ENCODE measurements at places on chromosomes 3 and 15. TPM values are rescaled to one million over a fixed set of nuclear protein-coding genes. Genes with fewer than 3 reads are reported as not detected.

GRCh38 chr3:195548501-195548900 is 5.4 kb upstream of the PPP1R2 start:
- no peak for DNase-seq

DNA sequence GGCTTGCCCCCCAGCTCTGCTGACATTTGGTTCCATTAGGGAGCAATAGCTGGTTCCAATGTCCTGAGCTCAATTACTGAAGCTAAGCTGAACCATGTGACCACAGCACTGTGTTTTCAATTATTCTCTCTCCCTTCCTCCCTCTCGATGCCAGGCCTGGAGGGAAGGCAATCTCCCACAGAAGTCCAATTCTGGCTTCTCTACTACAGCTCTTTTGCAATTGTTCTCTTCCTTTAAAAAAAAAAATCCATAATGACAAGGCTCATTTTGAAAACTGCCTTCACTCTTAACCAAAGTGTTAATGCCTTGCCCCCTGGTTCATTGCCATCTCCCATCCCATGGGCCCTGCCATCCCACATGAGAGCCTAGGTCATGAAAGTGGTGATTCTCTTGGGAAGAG is 24.8 kb downstream of the IL16 start:
- no peak for DNase-seq

- peak; percentile 33 for DNase-seq
Measured at GRCh38 chr3:149352556-149352955, 19.1 kb upstream of the TM4SF18 start.

DNA sequence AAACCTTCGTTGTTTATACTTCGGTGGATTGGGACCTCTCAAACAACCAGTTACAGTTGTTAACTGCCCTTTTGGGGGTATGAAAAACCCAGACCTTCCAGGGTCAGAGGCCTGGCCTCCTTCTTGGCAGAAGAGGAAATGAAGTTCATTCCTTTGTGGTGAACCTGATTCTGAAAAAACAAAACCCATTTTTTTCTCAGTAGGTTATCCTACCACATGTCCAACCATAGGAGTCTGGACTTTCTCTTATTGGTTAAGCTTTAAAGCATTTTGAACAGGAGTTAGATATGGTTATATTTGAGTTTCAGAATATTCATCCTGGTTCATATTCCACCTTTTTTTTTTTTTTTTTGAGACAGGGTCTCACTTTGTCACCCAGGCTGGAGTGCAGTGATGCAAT is 7.2 kb upstream of the LACTB start:
- no peak for DNase-seq

GRCh38 chr3:12931273-12931905 is 90.0 kb upstream of the RPL32 start:
- no peak for DNase-seq

- DNase-seq, result no peak
Measured at GRCh38 chr3:187269486-187269885, 22.1 kb downstream of the MASP1 start.

The TBL1XR1 gene
- 158 TPM for total RNA-seq
